ENCODE measurements at places on chromosomes 7 and 10.

GRCh38 chr10:124693801-124694416, 50.3 kb downstream of the FAM53B start:
- DNase-seq = no peak

GRCh38 chr10:64394744-64395143, 873.5 kb downstream of the REEP3 start:
- peak; percentile 35 for DNase-seq

GRCh38 chr7:93884541-93884940, 6.0 kb downstream of the TFPI2 start:
- DNase-seq = no peak

- DNase-seq = peak; percentile 45
Observed at GRCh38 chr10:19979628-19980027, 163.4 kb downstream of the PLXDC2 start.

Measured in fibroblast of lung (primary cell).